ENCODE measurements at places on chromosomes 1 and 21.

- DNase-seq: no peak
These were observed 23.9 kb upstream of the KCTD3 start for GRCh38 chr1:215543191-215543606.

DNA sequence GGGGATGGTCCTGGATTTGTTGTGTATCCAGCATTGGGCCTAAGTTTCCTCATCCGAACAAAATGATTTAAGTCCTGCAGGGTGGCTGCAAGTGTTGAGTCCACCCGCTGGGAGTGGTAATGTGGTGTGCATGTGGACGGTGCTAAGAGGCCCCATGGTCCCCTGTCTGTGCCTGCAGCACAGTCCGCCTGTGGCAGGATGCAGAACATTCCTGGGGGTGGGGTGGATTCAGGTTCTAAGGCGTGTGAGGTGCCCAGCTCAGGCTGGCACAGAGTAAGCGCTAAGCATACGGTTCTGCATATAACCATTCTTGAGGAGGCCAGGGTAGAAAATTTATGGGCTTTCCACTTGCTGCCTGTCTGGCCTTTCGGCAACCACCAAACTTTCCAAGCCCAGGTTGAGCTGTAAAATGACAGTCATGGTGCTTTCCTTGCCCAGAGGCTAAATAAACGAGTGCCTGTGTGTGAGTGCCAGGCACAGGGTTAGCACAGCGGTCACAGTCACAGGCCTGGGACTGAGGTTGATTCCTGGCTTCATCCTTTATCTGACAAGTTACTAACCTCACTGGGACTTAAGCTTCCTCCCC is 30.7 kb downstream of the SLC2A1 start:
- DNase-seq: no peak

- DNase-seq: no peak
These were observed 131.2 kb downstream of the SIM2 start for GRCh38 chr21:36830100-36830499.

- DNase-seq: no peak
These were observed 42.7 kb upstream of the SELENON start for GRCh38 chr1:25757151-25757845.

GRCh38 chr1:45622524-45623394 is 1.1 kb downstream of the CCDC17 start:
- DNase-seq: no peak

- DNase-seq: no peak
These were observed 18.9 kb upstream of the COL6A1 start for GRCh38 chr21:45962531-45963231.

DNA sequence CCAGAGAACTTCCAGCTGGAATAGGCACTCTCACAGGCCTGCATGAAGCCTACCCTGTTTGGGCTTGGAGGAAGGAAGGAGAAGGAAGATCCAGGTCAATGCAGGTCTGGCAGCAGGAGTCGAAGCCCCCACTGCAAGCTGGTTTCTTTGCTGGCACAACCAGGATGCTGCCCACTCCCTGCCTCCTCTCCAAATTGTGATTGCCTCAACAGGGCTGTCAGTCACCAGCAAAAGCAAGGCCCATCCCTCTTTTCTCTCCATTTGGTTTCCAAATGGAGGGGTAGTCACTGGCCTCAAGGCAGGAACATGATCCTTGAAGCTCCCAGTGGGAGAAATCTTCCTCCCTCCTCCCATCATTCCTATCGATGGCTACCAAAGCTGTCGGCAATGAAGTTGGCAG is 37.0 kb downstream of the PACC1 start:
- DNase-seq: no peak

DNA sequence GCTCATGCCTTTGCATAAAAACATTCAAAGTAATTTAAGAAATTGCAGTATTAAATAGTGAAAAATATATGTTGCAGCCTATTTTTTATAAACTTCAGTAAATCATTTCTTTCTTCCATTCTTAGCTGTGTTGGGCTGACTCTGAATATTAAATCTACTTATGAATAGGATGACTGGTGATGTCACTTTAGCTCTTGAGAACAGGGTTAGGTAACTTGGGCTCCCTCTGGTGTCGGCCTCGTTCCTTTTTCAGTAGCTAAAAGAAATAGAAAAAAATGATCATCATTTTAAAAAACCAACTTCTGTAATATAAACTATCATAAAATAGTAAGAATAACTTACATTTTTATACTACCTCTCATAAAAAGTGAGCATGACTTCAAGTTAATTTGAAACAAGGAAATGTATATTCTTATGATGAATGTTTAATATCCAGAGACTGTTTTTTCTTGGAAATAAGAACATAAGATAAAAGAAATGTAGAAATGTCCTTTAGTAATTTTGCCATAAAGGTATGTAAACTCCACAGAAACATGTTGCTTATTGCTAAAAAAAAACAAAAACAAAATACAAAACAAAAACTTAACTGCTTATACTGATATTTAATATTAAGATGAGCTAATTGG is 26.8 kb upstream of the NCAM2 start:
- peak; percentile 40 for DNase-seq

GRCh38 chr1:175405766-175406165 is 213.2 kb upstream of the KIAA0040 start:
- DNase-seq: no peak

GRCh38 chr1:24380508-24380907 is 33.1 kb downstream of the STPG1 start:
- DNase-seq: no peak

DNA sequence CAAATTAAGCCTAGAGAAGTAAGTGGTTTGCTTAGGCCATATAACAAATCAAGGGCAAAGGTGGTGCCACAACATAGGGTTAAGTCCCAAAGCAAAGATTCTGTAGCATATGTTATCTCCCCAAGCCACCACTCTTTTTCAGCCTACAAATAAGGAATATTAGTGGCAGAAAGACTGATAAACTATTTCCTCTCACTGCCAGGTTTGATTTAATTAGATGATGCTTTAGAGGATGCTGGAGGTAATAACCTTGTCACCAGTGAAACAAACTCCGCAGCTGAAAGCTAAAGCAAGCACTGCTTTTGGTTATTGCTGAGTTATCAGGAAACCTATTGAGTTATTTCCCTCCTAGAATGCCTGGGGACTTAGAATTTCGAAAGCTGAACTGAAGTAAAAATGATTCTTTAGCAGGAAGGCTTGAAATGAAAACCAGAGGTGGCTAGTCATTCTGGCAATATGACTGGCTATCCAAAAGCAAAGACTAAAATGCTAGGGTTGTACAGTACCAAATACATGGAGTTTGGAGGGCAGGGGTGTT is 145.2 kb downstream of the SYT2 start:
- no peak for DNase-seq

DNA sequence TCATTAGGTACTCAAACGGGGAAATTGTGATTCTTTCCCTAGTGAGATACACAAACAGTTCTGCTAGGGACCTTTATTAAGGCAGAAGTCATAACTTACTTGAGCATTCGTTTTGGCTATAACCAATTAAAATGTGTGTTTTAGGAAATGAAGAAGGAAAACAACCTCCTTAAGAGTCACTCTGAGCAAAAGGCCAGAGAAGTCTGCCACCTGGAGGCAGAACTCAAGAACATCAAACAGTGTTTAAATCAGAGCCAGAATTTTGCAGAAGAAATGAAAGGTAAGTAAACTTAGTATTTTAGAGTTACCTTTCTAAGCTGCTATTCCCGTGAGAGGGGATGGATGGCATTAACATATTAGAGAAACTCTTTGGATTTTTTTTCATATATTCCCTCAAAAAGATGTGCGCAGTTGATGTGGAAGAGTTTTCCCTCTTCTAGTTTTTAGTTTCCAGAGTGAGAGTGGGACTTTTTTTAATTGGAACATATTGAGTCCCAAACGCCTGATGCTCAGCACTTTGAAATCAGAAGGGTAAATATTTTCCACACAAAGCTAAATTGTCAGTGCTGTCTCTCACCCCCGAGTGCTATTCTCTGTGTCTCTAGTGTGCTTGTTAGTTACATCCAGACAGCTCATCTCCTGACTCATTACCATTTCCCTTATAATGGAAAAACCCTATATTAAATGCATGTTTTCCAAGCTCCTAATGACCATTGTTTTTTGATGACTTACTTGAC is 34.9 kb downstream of the CENPF start:
- DNase-seq: no peak

- no peak for DNase-seq
These were observed 28.3 kb downstream of the CDCP2 start for GRCh38 chr1:54124472-54124871.

GRCh38 chr21:28991861-28992525 is 684 bp downstream of the LTN1 start:
- DNase-seq: no peak

DNA sequence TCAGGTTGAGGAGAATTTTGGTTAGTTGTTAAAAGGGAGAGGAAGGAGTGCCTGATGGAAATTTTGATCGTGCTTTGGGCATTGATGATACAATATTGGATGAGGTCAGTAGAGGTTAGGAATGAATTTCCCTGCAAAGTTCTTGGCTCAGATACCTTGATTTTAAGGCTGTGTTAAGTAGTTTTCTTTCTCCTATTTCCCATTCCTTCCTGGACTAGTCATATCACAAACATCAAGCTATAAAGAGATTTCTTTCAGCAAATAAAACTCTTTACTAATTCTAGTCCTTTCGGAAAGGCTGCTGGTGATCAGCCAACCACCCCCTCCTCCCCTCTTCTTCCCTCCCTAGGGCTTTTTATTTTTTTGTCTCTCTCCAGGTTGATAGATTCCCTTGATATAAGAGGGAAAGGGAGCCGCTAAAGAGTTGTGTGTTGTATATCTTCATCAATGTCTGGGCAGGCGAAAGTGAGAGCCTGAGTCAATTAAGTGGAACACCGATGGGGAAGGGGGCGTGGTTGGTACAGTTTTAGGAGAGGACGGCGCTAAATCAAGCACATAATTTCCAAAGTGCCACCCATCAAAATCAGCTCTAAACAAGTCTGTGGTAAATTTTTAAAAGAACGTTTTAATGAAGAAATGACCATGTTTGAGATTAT is 100.1 kb upstream of the PLXNA2 start:
- no peak for DNase-seq

GRCh38 chr21:45866551-45866950 is 115.0 kb upstream of the COL6A1 start:
- DNase-seq: no peak

DNA sequence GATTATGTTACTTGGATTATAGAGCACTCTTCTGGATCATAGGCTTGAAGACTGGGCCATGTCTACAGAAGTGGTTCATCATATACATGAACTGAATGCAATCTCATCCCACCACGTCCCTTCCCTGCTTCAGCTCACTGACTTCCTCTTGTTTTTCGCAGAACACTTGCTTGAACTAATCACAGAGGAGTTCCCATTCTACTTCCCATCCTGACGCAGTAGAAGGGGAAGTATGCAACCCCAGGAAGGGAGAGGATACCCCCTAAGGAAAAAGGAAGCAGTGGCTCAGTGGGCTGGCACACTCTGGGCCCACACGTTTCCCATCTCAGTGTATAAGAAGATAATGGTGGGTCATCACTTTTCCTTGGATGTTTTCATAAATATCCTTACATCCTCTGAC is 36.2 kb downstream of the CASQ2 start:
- no peak for DNase-seq
